ENCODE measurements at places on chromosomes 1 and 21.

DNA sequence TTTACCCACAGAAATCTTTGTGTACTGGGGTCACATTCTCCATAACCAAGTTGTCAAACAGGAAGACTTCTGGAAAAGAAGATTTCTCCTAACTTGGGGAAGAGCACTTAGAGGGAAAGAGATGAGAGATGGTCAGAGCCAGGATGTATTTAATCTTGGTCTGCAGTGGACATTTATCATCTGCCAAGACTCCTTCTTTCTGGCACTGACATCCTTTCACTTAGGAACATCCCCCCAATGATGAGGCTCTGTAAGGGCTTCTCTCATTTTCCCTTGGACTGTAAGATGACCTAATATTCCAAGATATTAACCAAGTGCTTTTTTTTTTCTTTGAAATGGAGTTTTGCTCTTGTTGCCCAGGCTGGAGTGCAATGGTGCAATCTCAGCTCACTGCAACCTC, 39.3 kb upstream of the IGSF3 start:
- DNase-seq: no peak

- DNase-seq: no peak
These were observed 18.6 kb downstream of the NADK start for GRCh38 chr1:1759456-1760344.

DNA sequence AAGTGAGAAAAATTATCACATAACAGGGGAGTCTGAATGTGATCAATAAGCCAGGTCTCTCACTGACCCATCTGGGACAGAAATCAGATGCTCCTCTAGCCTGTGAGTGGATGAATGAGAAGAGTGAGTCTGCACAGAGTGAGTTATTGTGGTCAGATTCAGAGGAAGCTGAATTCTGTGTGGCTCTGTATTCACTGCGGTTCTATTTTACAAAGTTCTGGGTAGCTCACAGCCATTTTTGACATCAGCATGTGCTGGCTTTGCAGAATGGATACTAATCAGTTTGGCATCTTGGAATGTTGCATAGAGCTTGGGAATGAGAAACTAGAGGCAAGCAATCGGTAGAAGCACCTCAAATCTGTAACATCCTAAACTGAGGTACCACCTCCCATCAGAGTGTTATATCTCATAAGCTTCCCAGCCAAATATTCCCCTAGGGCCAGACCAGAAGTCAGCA, 3.8 kb downstream of the COLGALT2 start:
- DNase-seq: no peak

DNA sequence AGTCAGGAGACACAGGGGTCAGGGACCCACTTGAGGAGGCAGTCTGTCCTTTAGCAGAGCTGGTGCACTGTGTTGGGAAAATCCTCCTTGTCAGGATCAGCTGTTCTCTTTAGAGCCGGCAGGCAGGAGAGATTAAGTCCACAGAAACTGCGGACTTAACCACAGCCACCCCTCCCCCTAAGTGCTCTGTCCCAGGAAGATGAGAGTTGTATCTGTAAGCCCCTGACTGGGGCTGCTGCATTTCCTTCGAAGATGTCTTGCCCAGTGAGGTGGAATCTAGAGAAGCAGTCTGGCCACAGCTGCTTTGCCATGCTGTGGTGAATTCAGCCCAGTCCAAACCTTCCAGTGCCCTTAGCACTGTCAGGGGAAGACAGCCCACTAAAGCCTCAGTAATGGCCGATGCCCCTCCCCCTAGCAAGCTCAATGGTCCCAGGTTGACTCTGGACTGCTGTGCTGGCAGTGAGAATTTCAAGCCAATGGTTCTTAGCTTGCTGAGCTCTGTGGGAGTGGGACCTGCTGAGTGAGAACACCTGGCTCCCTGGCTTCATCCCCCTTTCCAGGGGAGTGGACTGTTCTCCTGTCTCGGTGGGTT, 172.8 kb downstream of the ST6GALNAC3 start:
- no peak for DNase-seq
